ENCODE measurements at places on chromosomes 5 and 9.

DNA sequence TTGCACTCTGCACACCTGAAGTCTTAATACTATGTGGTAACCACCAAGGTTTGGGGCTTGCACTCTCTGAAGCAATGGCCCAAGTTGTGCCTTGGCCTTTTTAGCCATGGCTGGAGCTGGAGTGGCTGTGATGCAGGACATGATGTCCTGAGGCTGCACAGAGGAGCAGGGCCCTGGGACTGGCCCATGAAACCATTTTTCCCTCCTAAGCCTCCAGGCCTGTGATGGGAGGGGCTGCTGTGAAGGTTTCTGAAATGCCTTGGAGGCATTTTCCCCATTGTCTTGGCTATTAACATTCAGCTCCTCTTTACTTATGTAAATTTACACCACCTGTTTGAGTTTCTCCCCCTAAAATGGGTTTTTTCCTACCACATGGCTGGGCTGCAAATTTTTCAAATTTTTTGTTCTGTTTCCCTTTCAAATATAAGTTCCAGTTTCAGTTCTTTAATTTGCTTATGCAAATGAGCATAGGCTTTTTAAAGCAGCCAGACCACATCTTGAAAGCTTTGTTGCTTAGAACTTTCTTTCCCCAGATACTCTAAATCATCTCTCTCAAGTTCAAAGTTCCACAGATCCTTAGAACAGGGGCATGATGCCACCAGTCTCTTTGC, 237.4 kb upstream of the DMAC1 start:
- no peak for DNase-seq

DNA sequence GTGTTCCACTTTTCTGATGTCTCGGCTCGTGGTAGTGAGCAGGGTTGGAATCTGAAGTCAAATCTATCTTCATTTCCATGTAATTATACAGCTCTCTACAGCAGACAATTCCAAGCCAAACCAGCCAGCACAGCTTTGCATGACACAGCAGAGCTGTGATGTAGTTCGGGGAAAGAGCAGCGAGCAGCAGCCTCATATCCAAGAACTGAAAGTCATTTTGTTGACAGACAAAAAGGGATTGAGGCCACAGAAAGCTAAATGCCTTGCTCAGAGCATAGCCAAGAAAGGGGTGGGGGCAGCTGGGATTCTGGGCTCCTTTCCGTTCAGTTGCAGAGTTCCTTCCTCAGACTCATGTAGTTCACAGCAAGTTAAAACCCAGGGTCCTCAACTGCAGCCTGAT, 32.1 kb downstream of the LCP2 start:
- DNase-seq, result no peak

DNA sequence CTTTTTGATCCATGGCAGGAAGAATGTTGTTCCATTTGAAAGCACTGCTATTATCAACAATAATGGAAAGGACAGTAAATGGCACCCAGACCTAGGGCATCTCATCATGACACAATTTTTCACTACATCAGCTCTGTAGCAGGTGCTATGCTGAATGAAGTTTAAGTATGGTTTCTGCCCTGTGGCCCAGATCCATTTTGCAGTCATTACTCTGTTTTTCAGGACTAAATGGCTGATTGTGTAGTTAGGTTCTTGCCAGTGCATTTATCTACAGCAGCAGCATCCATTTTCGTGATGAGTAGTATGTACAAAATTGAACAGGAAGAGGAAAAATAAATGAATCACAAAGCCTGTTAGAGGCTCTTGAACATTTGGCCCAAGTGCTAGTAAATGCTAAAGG, 270.5 kb upstream of the CD180 start:
- no peak for DNase-seq

DNA sequence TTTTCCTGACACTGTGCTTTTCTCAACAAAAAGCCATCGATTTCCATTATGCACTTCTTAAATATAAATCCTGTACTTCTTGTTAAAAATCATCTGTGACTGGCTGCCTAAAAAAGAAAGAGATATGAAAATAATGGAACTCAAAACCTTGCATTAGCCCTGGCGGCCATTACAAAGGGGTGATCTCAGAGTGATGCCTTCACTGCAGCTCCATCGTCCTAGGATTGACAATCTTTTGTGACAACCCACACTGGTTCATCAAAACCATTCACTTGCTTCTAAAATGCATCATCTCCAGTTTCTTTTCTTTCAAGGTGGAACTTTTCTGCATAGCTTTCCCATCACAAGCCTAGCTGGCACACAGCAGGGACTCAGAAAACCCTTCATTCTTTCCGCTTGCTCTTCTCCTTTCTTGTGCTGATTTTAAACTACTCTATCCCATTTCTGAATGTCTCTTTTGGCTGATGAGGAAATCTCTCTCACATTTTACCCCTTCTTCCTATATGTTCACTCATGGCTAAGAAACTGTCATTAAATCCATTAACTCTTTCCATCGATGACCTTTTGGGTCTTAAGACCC, 351.9 kb downstream of the GLIS3 start:
- DNase-seq, result no peak

DNA sequence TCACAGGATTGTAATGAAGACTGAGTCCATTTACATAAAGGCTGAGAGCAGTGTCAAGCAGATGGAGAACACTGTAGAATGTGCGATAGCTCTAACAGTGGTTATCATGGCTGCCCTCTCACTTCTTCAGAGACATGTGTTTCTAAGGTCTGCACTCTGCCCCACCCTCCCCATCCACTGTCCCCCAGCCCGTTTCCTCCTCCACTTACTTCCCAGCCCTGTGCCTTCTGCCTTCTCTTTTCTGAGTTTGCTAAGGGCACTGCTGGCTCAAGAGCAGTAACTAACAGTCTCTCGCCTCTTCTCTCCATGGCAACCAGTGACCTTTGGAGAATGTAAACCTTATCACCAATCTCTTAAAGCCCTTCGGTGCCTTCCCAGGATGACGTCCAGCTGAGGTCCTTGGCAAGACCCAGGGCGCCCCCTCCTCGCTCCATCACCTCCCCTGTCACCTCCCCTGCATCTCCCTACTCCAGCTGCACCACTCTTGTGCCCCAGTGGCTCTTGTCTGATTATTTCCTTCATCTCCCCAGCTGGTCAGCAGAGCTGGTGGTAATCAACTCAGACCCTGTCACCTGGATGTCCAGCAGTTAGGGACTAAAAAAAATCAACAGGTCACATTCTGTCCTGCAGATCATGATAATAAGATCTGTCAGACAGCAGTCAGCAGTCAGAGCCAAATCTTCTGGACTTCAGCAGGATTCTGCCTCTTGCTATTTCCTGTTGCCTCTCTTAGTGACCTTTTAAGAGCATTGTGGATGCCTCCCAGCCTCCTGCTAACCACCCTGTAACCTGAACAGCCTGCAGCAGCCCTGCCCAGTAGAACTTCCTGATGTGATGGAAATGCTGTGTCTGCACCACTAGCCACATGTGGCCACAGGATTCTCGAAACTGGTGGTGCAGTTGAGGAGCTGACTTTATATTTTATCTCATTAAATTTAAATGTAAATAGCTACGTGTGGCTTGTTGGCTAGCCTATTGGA, 9.0 kb downstream of the FXN start:
- no peak for DNase-seq

GRCh38 chr5:134825212-134825611, 20.6 kb upstream of the C5orf24 start:
- DNase-seq, result no peak

- DNase-seq, result no peak
Measured at GRCh38 chr5:75048457-75048953, 3.9 kb downstream of the GCNT4 start.

DNA sequence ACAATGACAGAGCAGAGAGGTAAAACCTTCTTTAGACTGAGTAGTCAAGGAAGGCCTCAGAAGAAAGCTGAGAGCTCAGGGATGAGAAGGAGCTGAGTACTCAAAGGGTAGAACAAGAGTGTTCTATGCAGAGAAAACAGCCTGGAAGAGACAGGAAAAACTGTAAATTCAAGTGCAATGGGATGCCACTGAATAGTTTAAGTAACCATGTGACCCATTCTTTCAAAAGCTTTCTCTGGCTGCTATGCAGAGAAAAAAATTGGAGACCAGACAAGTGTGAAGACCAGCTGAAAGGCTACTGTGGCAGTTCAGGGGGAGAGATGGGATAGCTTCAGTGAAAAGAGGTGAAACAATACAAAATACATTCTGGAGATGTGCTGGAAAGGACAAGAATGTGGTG, 61.3 kb upstream of the RNF38 start:
- no peak for DNase-seq

DNA sequence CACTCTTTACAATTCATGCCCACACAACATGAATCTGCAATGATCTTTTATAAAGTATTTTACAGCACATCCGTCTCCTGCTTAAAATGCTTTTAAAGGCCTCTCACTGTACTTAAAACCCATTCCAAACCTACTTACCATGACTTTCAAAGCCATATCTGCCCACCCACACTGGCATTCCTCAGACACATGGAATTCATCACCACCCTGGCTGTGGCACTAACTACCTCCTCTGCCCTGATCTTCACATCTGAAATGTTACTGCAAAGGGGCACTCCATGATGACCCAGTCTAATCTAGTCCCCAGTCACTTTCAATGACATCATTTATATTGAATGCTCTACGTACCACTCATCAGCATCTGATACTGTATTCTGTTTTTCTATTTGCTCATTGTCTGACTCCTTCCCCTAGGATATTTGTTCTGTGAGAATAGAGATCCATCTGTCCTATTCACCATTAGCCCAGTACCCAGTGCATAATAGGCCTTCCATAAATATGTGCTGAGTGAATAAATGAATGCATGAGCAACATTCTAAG, 193.2 kb upstream of the KIF2A start:
- no peak for DNase-seq

- DNase-seq, result no peak
Measured at GRCh38 chr5:168137265-168137664, 154.2 kb upstream of the WWC1 start.

GRCh38 chr5:153516504-153517240, 26.2 kb downstream of the GRIA1 start:
- DNase-seq, result no peak

DNA sequence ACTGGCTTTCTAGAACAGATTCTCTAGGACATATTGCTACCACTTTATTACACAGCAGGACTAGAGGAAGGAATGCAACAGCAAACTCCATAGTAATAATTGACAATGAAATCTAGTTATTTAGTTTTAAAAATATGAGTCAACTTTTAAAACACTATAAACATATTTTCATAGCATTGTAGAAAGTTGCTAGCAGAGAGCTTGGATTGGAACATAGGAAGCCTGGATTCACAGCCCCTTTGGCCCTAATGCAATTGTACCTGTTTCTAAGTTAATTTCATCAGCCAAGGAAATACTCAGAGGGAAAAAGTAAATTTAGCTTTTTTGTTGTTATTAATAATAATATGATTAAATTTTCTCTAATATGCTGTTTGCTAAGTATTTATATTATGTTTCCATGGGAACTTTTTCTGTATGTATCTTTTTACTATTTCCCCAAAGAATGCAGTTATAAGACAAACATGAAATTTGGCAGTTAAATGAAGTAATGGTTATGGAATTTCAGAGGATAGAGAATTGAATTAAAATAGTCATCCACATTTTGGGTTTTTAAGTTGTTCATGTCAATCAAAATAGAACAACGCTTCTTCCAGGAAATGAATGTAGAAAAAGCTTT, 45.6 kb downstream of the VCAN start:
- no peak for DNase-seq

DNA sequence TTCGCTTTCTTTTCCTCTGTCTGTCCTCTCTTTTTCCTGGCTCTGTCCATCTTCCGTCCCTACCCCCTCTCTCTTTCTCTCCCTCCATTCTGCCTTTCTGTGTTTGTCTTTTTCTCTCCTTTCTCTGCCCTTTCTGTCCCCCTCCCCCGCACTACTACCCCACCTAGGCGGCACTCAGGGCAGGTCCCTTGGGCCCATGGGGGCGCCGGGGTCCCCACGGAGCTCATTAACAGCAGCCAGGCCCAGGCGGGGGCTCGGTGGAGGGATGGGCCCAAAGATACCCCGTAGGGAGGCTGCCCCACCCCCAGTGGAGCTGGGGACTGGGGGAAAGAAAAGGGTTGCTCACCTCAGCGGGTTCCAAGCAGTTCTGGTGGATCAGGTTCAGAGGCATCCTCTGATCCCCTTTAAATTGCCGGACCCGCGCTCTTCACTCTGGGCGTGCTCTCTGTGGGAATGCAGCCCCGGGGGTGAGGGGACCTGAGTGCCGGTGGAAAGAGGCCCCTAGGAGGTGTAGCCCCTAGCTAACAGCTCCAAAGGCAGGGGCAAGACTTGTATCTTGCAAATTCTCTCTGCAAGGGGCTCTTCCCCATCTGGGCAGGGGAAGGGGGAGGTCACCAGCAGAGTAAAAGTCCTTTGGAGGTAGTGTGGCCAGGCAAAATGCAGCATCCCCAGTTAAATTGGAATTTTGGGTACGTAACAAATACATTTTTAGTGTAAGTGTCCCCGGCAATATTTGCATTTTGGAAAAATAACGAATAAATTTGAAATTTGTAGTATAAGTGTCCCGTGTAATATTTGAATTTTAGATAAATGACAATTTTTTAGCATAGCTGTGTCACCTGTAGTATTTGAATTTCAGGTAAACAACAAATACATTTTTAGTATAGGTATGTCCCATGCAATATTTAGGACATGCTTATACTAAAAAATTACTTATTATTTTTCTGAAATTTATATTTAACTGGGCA, 7.4 kb downstream of the LHX2 start:
- no peak for DNase-seq
